GM13976 (cell line): ENCODE measurements at places on chromosomes 12 and 14.

GRCh38 chr12:2949411-2949810 is 9.8 kb upstream of the TEAD4 start:
- DNase-seq: no peak

- no peak for DNase-seq
These were observed 146.4 kb downstream of the CCER1 start for GRCh38 chr12:90808568-90808967.

DNA sequence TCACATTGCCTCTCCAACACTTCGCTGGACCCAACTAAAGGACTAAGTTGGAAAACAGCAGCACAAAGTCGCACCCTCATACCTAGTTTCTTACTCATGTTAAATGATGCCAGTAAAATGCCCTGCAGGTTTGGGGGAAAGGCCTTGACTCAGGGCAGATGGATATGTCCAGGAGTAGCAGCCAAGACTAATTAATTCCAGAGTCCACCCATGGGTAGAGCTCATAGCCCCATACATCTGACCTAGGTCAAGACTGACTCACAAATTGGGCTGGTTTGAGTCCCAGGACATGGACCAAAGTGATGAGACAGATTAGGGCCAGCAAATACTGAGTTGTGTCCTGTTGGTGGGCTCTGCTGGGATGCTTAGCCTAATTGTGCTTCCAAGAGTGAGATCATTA is 224.0 kb upstream of the BTG1 start:
- DNase-seq: no peak

DNA sequence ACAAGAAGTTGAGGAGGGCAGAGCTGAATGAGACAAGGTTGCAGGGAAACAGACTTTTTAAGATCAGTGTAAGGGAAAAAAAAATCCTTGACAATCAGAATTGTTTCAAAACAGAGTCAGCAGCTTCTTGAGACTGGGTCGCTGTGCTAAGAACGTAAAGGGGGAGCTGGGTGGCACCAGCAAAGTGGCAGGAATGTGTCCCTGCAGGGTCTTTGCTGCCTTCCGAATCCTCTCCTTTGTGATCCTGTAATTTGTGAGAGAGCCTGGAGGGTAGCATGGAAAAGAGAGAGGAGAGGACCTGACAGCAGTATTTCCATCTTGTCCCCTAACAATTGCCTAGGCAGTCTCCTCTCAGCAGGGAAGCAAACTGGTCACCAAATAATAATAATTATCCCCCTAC is 472.8 kb downstream of the RGS6 start:
- DNase-seq: no peak

DNA sequence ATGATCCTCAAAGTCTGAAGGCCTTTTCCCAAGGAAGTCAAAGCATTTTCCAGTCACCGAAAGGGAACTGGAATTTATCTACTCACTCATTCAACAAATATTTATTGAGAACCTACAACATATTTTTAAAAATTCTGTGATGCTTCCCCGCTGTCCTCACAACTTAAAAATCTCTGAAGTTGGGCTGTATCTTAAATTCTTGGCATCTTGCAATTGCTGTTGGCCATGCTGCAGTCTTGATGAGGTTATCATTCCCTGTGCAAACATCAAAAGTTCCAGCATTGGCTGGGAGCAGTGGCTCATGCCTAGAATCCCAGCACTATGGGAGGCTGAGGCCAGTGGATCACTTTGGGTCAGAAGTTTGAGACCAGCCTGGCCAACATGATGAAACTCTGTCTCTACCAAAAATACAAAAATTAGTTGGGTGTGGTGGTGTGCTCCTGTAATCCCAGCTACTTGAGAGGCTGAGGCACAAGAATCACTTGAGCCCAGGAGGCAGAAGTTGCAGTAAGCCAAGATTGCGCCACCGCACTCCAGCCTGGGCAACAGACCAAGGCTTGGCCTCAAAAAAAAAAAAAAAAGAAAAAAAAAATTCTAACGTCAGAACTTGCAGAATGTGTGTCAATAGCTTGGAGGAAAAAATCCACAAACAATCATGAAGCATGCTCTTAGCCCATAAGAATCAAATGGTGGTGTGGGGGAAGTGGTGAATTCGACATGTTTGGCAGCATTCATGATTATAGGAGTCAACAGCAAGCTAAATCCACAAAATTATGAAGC is 34.9 kb downstream of the CCDC177 start:
- DNase-seq: no peak

DNA sequence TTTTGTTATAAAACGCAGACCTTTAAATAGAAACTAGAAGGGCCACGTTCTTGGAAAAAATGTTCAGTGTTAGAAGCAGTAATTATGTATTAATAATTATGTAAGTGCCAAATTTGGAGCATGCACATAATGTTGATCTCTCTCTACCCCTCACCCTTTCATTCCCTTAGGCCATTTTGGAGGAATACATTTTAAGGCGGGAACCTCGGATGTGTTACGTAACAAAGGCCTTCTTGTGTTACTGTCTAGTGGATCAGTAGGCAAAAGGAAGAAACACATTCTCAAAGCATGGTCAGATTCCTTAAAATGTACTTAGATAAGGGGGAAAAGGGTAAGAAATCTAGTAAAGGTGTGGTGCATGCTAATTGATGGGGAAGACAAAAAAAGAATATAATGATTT is 52.7 kb downstream of the RASSF3 start:
- DNase-seq: no peak

DNA sequence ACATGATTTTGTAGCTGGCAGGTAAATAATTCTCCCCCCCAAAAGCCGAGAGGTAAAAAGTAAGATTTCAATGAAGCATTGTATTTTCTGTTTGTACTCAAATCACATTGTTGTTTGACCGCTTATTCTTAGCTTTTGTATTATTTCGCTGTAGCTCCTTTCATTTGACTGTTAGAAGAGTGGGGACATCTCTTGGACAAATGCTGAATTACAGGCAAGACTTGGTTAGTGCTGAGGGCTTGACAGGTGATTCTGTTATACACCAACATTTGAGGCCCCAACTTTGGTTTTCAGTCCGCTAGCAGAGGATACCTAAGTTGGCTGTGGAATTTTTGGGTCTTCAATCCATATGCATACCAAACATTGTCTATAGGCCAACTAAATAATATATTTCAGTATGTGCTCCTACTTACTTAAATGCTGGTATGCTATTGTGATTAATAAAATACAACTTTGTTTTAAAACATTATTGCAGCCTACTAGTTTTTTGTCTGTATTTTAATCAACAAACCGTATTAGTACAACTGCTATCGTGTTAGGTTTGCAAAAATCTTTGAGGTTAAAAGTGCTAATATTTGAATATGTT is 102.2 kb downstream of the ERC1 start:
- peak; percentile 53 for DNase-seq

- peak; percentile 84 for DNase-seq
These were observed 21.6 kb upstream of the CACNA2D4 start for GRCh38 chr12:1939801-1940607.

GRCh38 chr12:94147387-94147990 is 888 bp upstream of the PLXNC1 start:
- no peak for DNase-seq

DNA sequence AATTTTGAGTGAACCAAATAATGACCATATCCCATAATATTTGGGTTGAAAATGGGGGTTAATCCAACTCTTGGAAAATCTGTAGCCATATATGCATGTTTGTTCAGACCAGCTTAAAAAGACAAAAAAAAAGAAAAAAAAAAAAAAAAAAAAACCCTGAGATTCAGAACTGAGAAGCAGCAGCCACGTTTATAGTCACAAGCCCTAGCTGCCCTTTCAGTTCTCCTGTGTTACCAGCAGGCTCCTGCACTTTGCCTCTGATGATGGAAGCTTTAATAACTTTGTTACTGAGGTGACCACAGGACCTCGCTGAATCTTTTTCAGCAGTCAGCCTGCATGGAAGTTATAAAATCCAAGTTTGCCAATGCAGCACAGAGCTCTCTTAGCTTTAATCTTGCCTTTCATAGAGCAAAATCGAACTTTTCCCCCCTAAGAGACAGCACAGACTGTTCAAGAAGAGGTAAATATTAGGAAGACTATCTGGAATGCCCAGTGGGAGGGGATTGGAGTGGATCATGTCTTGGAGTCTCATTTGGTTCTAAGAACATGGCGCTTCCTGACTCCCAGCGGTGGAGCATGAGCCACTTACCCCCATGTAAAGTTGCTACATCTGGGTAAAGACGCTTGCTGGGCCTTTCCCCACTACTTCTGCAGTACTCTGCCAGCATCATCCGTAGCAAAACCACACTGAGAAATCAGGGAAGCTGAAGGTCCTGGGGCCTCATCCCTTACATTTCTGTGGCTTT is 20.6 kb downstream of the GNG2 start:
- no peak for DNase-seq

DNA sequence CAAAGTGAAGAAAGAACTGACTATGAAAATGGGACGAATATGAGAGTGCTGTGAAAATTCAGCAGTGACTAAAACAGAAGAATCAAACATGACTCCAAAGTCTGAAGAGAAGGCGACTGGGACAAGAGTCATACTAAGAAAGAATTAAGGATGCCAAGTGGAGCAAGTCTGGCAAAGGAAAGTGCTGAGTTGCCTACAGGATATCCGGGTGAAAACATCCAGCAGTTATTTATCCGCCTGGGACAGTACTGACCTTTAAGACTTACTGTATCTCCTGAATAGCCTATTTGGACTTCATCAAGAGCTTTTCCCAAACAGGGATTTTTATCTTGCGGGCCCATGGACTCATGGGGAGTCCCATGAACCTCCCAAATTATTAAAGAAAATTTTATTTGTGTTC is 41.1 kb downstream of the KICS2 start:
- no peak for DNase-seq

DNA sequence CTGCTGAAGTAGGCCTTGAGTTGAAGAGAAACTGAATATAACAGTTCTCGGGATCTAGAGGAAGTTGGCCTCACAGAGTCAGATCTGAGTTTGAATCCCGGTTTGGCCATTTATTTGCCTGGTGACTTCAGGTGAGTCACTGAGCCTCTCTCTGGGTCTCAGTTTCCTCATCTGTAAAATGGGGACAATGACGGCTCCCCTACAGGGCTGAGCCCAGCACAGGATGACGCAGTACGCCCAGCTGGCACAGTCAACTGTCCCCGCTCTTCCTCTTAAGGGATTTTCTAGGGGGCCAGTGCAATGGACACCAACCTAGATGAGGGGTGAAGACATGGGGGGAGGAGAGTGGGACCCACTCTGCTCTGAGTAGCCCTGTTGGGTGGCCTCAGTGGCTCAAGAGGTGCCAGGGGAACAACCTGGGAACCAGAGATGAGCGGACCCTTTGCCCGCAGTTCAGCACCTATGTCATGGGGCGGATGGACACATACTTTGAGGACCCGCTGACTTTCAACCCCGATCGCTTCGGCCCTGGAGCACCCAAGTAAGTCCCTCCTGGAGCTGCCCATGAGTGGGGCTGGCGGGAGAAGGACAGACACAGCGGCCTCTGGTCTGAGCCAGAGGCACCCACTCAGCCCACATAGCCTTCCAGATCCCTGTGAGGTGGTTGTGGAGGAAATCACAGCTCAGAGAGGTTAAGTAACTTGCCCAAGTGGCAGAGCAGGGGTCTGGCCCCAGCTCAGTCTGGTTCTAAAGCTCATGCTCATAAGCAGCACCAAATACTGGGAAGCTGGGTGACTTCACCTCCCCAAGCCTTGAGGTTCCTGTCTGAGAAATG is 41.1 kb downstream of the CYP46A1 start:
- DNase-seq: no peak

GRCh38 chr14:92315050-92315805 is 7.7 kb upstream of the SLC24A4 start:
- no peak for DNase-seq

- no peak for DNase-seq
These were observed 18.0 kb upstream of the PRPF39 start for GRCh38 chr14:45065956-45066355.

GRCh38 chr12:122021193-122021821 is 377 bp upstream of the BCL7A start:
- no peak for DNase-seq

GRCh38 chr12:76236640-76237039 is 111.6 kb downstream of the BBS10 start:
- DNase-seq: no peak

GRCh38 chr14:69048456-69048855 is 69.4 kb upstream of the ACTN1 start:
- no peak for DNase-seq

DNA sequence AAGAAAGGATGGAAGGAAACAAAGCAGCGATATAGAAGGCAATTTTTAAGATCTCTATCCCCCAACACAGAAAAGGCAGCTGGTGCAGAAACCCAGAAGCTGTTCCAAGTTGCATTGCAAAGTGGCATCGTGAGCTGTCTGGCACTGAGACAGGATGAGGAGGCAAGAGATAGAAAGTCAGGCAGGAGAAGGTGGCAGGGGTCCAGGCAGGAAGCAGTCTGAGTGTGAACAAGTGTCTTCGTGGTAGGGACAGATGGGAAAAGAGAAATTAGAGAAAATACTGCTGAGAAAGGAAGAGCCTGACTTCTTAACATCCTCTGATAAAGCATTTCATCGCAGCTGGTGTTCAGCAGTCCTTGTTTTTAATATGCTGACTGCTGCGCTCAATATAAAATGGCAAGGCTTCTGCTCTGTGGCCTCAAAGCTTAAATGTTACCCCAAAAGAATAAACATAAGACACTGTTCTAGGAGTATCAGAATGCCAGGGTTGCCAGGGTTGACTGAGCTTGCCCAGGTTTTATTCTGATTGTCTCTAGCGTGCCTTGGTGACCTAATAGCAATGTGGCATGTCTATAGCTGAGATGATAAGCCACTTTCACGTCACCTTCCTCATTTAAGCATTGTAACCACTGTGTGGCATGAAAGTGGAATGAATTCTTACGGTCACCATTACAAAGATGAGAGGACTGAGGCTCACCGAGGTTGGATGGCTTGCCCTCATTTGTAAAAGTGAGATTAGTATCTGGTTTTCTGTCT is 397.6 kb downstream of the NUAK1 start:
- DNase-seq: no peak

DNA sequence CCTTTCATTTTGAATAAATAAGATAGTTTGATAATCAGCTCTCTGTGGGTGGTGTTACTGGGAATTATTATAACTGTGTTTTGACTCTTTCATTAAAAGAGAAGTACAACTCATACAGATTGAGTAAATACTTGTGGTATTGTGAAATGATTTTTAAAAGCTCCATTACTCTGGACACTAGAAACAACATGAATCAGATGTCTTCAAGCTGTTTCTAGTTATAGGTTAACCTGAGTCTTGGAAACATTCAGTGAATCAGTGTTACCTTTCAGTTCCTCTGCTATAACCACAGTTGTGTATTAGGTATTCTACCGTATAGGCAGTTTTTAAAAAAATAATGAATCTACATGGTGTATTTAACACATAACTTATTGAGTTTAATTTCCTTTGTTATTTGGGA is 128.4 kb upstream of the SSTR1 start:
- DNase-seq: no peak
